ENCODE measurements at places on chromosomes 1 and 21. TPM values are rescaled to one million over a fixed set of nuclear protein-coding genes. Genes with fewer than 3 reads are reported as not detected.

The NTNG1 gene
- 6.4 TPM for total RNA-seq

The S100A16 gene
- total RNA-seq = 247 TPM

The HMCN1 gene
- 151 TPM for total RNA-seq

The DNASE2B gene
- not detected for total RNA-seq

The MROH9 gene
- total RNA-seq = 0.39 TPM

The SPRR3 gene
- total RNA-seq = not detected

The HLX gene
- total RNA-seq = 4.9 TPM

The HSD3B1 gene
- not detected for total RNA-seq

The MSH4 gene
- total RNA-seq = 0.33 TPM

The S100A7 gene
- not detected for total RNA-seq

The WDTC1 gene
- total RNA-seq = 47.3 TPM

The KRTAP23-1 gene
- not detected for total RNA-seq

The DNALI1 gene
- total RNA-seq = 3.9 TPM

The ZNF593OS gene
- total RNA-seq = not detected

The INTS11 gene
- 50.6 TPM for total RNA-seq

The DLGAP3 gene
- total RNA-seq = 0.07 TPM

The ANGPTL3 gene
- total RNA-seq = not detected

The CHAF1B gene
- 1.6 TPM for total RNA-seq

The PAQR6 gene
- total RNA-seq = 0.56 TPM

The OR14K1 gene
- not detected for total RNA-seq

The RUNX1 gene
- 48.6 TPM for total RNA-seq

The LCE1E gene
- not detected for total RNA-seq

The PTPN22 gene
- total RNA-seq = 4.7 TPM

All from smooth muscle cell of the pulmonary artery (primary cell).